ENCODE measurements at places on chromosomes 16 and 17.

DNA sequence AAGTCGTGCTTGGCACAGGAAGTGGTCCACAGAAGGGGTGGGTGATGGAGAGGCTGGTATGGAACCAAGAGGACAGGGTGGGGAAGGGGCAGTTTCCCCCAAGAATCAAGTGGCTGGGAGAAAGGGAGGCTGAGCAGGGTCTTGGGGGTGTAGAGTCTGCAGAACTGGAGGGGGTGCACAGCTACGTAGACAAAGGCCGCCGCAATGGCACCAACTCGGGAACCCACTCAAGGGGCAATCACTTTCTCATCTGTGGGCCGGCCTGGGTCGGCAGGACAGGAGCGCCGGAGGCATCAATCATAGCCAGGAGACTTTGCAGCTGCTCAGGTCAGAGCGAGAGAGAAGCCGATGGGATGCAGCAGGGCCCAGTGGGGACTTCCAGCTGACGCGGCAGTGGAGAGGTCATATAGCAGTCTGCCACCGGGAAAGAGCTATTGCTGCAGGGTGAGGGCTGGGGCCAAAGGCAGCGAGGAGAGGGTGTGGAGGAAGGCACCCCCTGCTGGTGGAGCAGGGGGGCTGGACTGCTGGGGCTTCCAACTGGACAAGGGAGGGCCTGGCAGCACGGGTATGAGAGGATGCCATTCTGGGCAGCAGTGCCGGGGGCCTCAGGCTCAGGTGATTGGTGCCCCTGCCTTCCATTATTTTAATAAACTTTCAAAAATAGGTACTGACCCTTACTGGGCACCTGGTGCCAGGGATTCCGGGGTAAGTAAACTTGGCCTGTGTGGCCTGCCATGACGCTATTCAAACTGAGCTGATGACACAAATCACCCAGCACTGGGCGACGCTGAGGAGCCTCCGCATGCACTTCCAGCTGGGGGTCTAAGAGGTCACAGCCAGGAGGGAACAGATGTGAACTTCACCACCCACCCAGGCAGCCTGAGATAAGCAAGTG lies 52.5 kb upstream of the MTSS2 start:
- peak; percentile 72 for DNase-seq

DNA sequence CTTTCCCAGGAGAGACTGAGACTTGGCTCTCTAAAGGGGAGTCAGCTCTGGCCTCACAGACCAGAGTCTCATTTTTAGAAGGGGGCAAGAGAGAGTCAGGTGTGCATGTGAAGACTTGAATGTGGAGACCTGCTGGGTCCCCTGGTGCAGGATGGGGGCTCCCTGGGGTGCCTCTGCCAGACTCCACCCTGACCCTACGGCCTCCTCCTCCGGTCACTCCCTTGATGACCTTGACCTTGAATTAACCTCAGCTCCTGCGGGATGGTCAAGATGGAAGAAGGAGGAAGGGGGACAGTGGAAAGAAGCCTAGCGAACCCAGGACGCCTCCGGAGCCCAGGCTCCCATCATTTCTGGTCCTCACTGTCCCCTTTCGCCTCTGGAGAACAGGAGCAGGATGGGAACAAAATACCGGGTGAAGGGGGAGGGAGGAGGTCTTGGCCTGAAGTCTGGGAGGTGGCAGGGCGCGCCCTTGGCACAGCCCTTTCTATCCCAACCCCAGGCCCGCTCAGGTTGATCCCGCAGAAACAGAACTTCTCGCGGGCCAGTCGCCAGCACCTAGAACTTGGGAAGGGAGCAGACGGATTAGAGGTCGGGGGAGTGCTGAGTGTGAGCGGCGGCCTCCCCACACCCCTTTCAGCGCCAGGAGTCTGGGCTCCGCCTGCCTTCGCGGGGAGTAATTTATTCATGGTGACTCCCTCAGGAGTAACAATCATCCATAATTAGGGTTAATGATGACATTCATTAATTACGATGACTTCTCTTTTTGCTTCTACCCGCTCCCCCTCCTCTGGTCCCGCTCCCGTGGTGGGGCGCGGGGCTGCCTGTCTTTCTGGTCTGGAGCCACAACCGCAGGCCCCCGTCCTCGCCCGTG lies 1.6 kb downstream of the STAC2 start:
- peak; percentile 34 for DNase-seq

DNA sequence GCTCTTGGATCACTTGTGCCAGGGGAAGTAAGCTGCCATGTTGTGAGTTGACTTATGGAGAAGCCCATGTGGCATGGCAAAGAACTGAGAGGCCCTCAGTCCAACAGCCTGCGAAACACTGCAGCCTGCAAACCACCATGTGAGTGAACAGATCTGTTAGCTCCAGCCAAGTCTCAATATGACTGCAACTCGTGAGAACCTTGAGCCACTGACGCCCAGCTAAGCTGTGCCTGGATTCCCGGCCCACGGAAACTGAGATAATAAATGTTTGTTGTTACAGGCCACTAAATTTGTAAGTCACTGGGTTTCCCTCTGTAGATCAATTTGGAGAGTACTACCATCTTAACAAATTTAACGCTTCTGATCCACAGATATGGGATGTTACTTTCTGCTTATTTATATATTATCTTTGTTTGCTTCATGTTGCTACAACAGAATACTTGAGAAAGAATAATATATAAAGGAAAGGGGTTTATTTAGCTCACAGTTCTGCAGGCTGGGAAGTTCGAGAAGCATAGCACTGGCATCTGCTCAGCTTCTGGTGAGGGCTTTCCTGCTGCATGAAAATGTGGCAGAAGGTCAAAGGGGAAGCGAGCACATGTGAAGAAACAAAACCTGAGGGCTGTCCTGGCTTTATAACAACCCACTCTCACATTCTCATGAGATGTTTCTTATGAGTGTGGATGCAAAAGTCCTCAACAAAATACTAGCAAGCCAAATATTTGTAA lies 29.4 kb upstream of the ATP2A3 start:
- no peak for DNase-seq

GRCh38 chr17:33055171-33055611 lies 63.5 kb downstream of the SPACA3 start:
- no peak for DNase-seq

DNA sequence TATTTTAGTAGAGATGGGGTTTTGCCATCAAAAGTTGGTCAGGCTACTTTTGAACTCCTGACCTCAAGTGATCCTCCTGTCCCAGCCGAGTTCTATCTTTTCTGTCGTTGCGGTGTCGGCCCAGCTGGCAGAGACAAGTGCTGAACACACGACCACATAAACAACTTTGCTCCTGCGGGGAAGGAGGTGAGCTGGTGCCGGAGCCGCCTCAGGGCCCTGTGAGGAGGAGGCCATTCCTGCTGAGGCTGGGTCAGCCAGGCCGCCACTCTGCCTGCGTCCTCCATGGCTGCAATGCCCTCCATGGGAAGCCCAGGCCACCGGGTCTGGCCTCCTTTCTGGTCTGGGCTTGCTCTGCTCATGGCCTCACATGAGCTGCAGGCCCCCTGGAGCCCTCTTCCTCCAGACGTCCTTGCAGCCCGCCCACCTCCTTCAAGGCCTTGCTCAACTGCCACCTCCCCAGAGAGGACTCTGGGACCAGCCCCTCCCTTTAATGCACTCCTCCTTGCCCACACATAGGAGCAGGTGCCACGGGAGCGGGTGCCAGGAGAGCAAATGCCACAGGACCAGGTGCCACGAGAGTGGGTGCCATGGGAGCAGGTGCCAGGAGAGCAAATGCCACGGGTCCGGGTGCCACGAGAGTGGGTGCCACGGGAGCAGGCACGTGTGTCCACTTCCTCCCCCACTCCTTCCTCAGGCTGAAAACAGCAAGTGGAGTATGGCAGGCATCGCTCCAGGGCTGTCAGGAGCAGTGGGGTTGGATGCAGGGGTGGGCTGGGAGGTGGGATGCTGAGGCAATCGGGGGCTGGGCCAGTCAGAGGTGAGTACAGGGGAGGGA lies 28.4 kb upstream of the CBFA2T3 start:
- no peak for DNase-seq

GRCh38 chr16:85553436-85554113 lies 59.5 kb upstream of the GSE1 start:
- peak; percentile 75 for DNase-seq

DNA sequence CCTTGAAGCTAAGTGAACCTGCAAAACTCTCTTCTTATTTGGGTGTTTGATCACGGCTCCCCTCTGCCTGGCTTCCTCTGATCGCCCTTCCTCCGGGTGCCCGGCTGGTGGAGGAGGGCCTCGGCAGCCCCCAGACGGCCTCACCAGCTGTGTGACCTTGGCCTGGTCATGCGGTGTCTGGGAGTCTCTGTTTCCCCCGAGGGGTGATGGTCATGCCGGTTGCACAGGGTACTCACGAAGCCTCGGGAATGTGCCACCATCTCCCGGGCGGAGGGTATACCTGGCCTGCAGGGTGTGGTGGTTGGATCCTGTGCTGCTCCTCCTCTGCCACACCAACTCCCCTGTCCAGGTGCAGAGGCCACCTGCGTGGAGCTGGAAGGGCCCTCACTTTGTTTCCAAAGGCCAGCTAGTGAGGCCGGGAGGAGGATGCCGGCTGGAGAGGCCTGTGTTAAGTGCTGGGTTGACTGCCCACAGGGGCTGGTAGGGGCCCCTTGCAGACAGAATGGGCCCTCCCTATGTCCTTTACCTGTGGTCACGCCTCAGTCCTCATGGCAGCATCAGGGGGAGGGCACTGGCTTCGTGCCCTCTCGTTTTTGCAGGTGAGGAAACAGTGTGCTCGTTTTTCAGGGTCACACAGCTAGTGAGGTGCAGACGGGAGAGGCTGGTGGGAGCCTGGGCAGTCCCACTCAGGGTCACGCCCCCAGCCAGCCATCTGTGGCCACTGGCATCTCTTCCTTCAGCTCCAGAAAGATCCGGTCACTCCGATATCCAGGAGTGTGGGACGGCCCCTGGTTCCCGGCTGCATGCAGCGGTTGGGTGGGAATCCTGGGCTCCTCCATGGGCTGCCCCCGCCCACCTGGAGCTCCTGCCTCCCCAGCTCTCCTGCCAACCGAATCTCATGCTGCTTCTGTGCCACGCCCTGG lies 148.5 kb upstream of the GSE1 start:
- no peak for DNase-seq

- no peak for DNase-seq
Measured at GRCh38 chr17:6494239-6494941, 50.1 kb downstream of the PIMREG start.

GRCh38 chr17:35515027-35515426 lies 22.5 kb downstream of the SLFN12L start:
- no peak for DNase-seq

- DNase-seq: no peak
Measured at GRCh38 chr16:74865922-74866598, 91.4 kb upstream of the FA2H start.

GRCh38 chr16:29316761-29317183 lies 89.7 kb downstream of the NPIPB11 start:
- no peak for DNase-seq

- DNase-seq: peak; percentile 80
Measured at GRCh38 chr17:7842380-7843256, 8.6 kb downstream of the KDM6B start.

DNA sequence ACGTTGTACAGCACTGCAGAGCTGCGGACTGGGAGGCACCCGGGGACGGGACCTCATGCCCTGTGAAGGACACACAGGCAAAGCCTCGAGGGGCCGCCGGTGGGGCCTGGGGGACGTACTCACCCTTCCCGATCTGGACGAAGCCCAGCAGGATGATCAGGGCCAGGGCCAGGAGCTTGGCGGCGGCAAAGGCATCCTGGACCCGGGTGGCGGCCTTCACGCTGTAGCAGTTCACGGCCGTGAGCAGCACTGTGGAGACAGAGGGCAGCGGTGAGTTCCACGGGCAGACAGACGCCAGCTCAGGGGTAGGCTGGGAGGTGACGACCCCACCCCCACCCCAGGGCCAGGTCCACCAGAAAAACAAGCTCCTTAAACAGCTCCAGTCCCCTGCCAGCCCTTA lies 17.7 kb downstream of the SLC7A5 start:
- peak; percentile 12 for DNase-seq

DNA sequence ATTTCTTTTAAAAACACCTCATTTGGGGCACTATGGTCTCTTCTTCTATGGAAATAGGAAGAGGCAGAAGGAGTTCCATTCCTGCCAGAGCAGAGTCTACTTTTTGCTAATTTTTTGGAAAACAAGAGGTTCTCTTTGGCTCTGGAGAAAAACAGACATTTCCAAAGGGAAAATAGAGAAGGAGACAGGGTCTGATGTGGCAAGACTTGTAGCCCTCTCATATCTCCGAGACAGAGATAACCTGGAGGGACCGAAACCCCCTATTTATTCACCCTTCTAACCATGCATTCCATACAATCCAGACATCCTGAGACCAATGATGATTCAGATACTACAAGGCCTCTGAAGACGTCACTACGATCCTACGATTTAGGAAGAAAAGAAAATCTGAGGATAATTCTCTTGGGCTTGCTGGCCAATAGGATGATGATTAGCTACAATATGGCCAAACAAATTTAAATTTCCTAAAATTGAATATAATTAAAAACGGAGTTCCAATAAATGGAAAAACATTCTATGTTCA lies 70.2 kb downstream of the HIC1 start:
- no peak for DNase-seq

GRCh38 chr16:67393788-67394154 lies 473 bp upstream of the TPPP3 start:
- DNase-seq: no peak

GRCh38 chr17:47615766-47616424 lies 33.8 kb upstream of the KPNB1 start:
- DNase-seq: peak; percentile 73

DNA sequence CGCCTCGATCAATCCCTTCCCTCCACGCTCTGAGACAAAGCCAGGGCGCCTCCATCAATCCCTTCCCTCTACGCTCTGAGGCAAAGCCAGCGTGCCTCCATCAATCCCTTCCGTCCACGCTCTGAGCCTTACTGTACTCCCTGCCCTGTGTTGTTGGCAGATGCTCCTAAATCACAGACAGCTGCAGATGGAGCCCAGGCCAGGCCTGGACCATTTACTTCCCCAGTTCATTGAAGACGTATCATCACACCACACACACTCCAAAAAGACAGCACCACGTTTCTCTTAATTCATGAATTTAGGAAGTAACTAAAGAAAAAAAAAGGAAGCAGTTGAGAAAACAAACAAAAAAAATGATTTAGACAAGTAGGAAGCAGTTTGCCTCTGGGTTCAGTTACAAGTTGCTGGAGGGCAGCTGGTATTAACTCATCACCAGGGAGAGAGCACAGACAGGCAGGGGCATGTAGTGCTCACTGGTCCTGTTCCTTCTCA lies 7.4 kb upstream of the CD300LD start:
- DNase-seq: peak; percentile 20

All from NCI-H82 (cell line).